ENCODE measurements at places on chromosomes 5 and 9. TPM values are rescaled to one million over a fixed set of nuclear protein-coding genes. Genes with fewer than 3 reads are reported as not detected.

GRCh38 chr5:56279291-56279690 lies 46.2 kb upstream of the ANKRD55 start:
- no peak for DNase-seq

The PAEP gene
- not detected for polyA plus RNA-seq

The SLC46A2 gene
- not detected for polyA plus RNA-seq

- DNase-seq, result no peak
Measured at GRCh38 chr5:169183576-169183975, 117.4 kb downstream of the SLIT3 start.

GRCh38 chr5:172892713-172893112 lies 58.7 kb downstream of the ERGIC1 start:
- DNase-seq, result no peak

The MYMK gene
- not detected for polyA plus RNA-seq

DNA sequence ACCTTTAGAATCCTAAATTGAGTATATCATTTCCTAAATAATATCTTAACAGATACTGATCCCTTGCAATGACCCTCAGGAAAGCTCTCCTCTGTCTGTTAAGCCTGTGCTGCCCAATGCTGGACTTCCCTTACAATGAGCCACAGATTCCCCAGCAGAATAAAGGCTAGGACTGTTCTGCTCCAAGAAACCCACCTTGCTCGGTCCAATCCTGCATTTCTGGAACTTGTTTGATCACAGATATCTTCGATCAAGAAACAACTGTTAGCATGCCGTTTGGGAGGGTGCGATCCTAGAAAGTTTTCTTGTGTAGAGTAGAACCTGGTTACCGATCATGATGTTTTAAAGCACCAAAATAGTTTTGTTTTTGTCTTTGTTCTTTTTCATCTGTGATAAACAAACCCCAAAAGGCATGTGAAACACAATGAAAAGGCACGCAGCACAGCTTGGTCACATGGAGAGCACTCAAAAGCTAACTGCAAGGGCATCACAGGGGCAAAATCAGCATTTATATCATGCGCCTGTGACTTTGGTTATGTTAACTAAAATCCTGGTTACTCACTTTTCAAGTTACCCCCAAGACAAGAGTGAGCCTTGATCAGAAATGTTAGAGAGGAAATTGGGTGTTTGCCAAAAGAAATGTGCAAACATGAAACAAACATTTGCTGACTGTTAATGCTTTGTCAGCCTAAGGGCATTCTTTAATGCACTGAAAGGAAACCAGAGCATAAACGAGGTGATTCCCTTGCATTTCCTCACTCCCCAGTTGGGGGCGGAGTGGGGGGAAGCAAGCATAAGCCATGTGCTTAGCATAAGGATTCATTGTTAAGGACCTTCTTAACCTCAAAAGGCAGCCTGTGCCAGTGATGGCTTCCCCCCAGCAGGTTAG lies 61.9 kb upstream of the ADAMTS16 start:
- DNase-seq, result no peak

- DNase-seq, result no peak
Measured at GRCh38 chr9:90095682-90096081, 490.9 kb downstream of the GADD45G start.

DNA sequence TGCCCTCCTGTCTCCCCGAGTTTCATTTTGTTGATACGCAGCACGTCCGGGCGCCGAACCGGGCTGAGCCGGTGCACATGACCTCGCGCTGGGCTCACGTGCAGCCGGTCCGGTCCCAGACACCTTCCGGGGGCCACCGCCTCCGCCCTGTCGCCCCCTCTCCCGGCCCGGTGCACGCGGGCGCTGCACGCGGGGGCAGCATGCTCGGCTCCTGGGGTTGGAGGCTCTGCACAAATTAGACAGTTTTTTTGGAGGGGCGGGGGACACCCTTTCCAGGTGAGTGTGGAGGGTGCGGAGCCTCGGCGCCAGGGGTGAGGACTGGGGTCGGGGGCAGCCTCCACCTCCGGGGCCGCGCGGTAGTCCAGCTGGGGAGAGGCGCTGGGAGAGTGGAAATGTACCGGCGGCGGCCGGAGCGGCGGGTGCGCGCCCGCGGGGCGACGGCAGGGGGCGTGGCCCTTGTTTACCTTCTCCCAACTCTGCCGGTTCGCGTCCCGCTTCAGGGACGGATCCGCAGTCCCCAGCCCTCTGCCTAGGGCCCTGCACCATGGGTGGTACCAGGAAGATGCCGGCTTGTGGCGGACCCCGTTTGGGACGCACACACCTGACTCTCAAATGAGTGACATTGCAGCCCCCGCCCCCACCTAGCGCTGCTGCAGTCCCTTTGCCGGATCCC lies 1.1 kb downstream of the JADE2 start:
- no peak for DNase-seq

Data from fibroblast of lung (primary cell).